PC-9 (cell line): ENCODE measurements at places on chromosomes 6 and 20.
A peak's percentile ranks its signal among the peaks of the same experiment; 100 is the strongest.

GRCh38 chr6:36581716-36582115, 12.4 kb upstream of the SRSF3 start:
- peaks cover 49% of the 10 kb centered on the region for H3K4me1 ChIP-seq
- no peak for DNase-seq
- no peaks in the 10 kb centered on the region for H3K36me3 ChIP-seq
- H3K27ac ChIP-seq: no peak overlapping the region

DNA sequence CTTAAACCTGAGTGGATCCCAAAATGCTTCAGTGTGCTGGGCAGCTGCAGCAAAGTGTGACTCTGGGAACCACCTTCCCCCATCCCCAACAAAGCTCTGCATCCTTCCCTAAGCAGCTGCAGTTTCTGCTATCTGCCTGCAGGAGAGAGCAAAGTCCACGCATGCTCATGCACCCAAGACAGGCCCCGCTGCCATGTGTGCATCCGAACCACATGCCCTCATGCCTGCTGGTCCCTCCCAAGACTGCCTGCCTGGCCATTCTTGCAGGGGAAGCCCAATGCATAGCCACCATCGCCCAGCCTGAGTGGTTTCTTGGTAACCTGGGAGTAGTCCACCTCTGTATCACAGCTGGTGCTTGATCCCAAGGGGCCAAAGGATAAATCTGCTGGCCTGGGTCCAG, 94.3 kb upstream of the OLIG3 start:
- no peaks in the 10 kb centered on the region for H3K36me3 ChIP-seq
- H3K4me1 ChIP-seq: peaks cover 14% of the 10 kb centered on the region
- H3K27me3 ChIP-seq: no peaks in the 10 kb centered on the region
- no peak for DNase-seq
- H3K4me3 ChIP-seq: no peak overlapping the region

DNA sequence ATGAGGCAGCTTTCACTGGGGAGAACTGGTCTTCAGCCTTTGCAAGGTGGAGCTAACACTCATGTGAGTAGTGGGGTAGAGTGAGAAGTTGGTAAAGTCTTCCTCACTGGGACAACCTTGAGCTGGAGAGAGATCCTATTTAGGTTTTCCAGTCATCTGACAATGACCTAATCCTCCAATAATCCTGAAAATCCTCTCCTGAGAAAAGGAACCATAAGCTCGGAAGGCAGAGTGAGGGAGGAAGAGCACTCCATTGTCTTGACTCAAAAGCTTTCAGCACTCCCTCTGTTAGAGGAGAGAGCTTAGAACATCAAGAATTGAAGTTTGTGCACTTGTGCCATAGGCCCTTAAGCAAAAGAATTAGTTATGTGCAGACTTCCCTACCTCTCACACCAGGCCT, 77.8 kb downstream of the TRAM2 start:
- H3K36me3 ChIP-seq: no peaks in the 10 kb centered on the region
- peaks cover 20% of the 10 kb centered on the region for H3K4me1 ChIP-seq

DNA sequence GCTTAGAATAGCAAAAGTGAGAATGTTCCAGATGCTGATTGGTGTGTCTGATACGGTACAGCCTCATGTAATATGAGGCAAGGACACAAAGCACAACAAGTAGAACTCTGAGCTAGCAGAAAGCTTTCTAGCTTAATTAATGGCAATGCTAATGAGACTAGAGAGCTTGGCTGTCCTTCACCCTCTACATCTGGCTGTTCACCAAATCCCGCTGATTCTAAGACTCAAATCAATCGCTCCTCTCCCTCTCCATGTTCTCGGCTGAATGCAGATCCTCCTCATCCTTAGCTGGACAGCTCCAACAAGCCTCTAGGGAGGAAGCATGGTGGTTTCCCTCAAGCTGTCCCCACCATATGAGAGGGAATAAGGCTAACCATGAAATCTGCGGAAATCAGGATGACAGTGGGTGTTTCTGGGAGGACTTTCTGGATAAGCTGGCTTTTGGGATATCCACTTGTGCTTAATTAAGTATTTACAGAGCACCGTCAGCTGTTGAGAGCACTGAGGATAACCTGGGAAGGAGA, 128.9 kb downstream of the FOXC1 start:
- no peak overlapping the region for H3K4me3 ChIP-seq
- no peak overlapping the region for H3K27ac ChIP-seq
- H3K36me3 ChIP-seq: no peaks in the 10 kb centered on the region

DNA sequence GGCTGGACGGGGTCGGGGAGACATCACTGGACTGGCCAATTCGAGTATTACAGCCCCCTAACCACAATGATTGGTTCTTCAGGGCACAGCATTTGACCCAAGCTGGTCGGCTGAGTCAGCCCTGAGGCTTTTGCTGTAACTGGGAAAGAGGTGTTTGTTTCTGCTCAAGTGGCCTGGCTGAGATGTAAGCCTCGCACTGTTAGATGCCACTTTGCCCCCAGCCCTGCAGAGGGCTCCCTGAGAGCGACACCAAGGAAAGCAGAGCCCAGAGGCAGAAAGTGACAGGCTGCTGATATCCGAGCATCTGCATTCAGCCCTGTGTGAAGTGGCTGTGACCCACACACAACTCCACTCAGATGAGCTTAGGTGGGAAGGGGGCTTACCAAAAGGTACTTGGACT, 19.4 kb downstream of the ERGIC3 start:
- peak overlapping the region; percentile 70 for H3K27ac ChIP-seq
- peaks cover 10% of the 10 kb centered on the region for H3K36me3 ChIP-seq
- H3K4me1 ChIP-seq: peaks cover 32% of the 10 kb centered on the region
- H3K4me3 ChIP-seq: no peak overlapping the region
- H3K27me3 ChIP-seq: no peaks in the 10 kb centered on the region
- DNase-seq: peak; percentile 77

DNA sequence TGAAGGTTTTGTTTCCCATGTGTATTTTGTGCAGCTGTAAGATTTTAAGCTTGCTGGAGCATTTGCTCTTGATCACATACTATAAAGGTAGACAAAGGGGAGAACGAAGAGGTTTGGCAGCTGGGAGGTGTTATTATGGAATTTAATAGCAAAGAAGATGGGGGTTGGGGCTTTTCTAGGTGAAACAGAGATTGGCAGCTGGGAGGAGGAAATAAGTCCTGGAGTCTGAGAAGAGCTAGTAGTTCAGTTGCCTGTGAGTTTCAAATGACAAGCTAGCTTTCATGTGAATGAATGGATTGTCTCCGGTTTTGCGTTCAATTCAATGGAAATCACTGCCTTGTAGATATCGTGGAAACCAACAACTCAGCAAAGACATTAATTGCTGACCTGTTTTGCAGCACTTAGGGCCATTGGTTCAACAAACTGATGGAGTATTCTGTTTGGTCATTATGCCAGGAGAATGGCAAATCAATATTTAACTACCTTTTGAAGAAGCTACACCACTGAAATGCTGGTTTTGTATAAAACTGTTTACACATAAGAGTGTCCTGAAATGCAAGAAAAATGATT, 38.1 kb upstream of the FLRT3 start:
- no peak overlapping the region for H3K4me3 ChIP-seq
- DNase-seq: no peak
- H3K36me3 ChIP-seq: no peaks in the 10 kb centered on the region
- no peaks in the 10 kb centered on the region for H3K27me3 ChIP-seq
- H3K4me1 ChIP-seq: no peaks in the 10 kb centered on the region

DNA sequence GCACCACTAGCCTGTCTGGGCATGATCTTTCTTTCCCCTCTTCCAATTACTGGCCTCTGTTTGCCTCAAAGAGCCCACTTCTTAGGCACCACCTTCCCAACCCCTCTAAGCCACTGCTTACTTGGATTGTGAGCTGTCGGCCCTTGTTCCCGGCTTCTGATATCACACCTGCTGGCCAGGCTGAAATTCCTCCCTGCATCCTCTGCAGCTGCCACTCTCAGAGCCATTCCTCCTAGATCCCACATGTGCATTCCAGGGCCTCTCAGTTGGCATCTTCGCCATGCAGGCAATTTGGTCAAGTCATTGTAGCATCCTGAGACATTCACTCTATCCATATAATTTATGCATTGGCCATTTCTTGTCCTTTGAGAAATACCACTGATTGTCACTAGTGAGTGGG, 135.9 kb downstream of the OLIG3 start:
- H3K27me3 ChIP-seq: no peaks in the 10 kb centered on the region
- H3K27ac ChIP-seq: no peak overlapping the region
- no peaks in the 10 kb centered on the region for H3K36me3 ChIP-seq
- peak; percentile 20 for DNase-seq

- H3K27ac ChIP-seq: no peak overlapping the region
- H3K4me1 ChIP-seq: no peaks in the 10 kb centered on the region
- H3K27me3 ChIP-seq: peaks cover 51% of the 10 kb centered on the region
- DNase-seq: no peak
- H3K4me3 ChIP-seq: no peak overlapping the region
These were observed 1.2 kb upstream of the DLL1 start for GRCh38 chr6:170292111-170292406.

DNA sequence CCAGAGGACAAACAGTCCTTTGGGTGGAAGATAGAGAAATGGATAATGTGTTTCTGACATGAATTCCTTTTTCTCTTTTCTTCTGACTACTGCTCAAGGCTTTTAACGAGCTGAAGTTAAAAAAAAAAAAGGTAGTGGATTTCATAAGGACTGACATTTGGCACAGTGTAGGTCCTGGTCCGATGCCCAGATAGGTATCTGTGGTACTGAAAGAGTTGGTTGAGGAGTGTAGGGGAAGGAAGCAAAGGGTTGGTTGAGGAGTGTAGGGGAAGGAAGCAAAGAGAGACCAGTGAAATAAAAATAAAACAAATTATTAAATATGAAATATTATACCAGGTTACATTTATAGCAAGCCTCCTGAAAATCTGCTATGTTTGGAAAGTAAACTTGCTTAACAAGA, 11.8 kb downstream of the UTRN start:
- H3K36me3 ChIP-seq: peaks cover 21% of the 10 kb centered on the region; the same call in 1 of the 2 replicates
- H3K4me1 ChIP-seq: peaks cover 25% of the 10 kb centered on the region
- no peak for DNase-seq

DNA sequence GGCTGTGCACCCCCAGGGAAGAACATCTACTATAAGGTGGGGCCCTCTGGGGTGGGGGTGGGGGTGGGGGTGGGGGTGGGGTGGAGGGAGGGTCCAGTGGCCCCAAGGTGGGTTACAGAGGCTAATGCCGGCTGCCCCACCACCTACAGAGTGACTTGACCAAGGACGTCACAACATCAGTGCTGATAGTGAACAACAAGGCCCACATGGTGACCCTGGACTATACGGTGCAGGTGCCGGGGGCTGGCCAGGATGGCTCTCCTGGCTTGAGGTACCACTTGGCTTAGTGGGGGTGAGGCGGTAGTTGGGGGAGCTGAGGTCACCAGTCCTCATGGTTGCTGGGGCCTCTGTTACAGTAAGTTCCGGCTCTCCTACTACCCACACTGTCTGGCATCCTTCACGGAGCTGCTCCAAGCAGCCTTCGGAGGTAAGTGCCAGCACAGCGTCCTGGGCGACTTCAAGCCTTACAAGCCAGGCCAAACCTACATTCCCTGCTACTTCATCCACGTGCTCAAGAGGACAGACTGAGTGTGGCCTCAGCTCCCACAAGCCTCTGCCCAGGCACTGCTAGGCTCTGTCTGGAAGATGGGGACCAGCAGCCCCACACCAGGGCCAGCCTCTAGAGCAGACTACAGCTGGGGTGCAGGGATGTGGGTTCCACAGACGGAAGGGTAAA, 2.8 kb downstream of the GNMT start:
- no peak overlapping the region for H3K27ac ChIP-seq
- H3K36me3 ChIP-seq: no peaks in the 10 kb centered on the region; the same call in 1 of the 2 replicates
- DNase-seq: no peak
- H3K27me3 ChIP-seq: no peaks in the 10 kb centered on the region

DNA sequence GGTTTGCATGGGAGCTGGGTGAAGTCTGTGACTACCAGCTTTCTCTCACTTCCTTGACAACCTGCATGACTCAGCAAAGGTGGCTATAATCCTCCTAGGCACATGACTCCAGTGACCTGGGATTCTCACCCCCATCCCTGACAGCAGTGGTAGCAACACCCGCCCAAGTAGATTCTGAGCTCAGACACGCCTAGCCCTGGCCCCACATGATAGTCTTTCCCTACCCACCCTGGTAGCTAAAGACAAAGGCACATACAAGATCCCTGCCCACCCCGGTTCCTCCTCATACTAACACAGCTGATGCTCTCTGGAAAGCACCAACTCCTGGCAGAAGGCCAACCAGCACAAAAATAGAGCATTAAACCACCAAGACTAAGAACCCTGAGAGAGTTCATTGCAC, 25.9 kb upstream of the CRISP1 start:
- no peaks in the 10 kb centered on the region for H3K4me1 ChIP-seq
- no peaks in the 10 kb centered on the region for H3K27me3 ChIP-seq
- H3K27ac ChIP-seq: no peak overlapping the region
- no peak overlapping the region for H3K4me3 ChIP-seq

GRCh38 chr6:113050979-113051378, 703.8 kb downstream of the RFPL4B start:
- peaks cover 6% of the 10 kb centered on the region; the same call in 1 of the 2 replicates for H3K4me1 ChIP-seq
- H3K36me3 ChIP-seq: no peaks in the 10 kb centered on the region
- no peak for DNase-seq
- H3K4me3 ChIP-seq: no peak overlapping the region

- H3K27ac ChIP-seq: no peak overlapping the region
- H3K27me3 ChIP-seq: no peaks in the 10 kb centered on the region
- no peaks in the 10 kb centered on the region for H3K36me3 ChIP-seq
- H3K4me1 ChIP-seq: no peaks in the 10 kb centered on the region
These were observed 194.2 kb downstream of the PRL start for GRCh38 chr6:22102671-22103070.

GRCh38 chr6:125732398-125732797, 17.0 kb upstream of the HEY2 start:
- H3K4me1 ChIP-seq: no peaks in the 10 kb centered on the region
- DNase-seq: no peak
- no peak overlapping the region for H3K27ac ChIP-seq
